ENCODE measurements at places on chromosomes 13 and 19.
A peak's percentile ranks its signal among the peaks of the same experiment; 100 is the strongest.

GRCh38 chr19:38684078-38684861, 36.8 kb downstream of the ACTN4 start:
- DNase-seq: no peak

DNA sequence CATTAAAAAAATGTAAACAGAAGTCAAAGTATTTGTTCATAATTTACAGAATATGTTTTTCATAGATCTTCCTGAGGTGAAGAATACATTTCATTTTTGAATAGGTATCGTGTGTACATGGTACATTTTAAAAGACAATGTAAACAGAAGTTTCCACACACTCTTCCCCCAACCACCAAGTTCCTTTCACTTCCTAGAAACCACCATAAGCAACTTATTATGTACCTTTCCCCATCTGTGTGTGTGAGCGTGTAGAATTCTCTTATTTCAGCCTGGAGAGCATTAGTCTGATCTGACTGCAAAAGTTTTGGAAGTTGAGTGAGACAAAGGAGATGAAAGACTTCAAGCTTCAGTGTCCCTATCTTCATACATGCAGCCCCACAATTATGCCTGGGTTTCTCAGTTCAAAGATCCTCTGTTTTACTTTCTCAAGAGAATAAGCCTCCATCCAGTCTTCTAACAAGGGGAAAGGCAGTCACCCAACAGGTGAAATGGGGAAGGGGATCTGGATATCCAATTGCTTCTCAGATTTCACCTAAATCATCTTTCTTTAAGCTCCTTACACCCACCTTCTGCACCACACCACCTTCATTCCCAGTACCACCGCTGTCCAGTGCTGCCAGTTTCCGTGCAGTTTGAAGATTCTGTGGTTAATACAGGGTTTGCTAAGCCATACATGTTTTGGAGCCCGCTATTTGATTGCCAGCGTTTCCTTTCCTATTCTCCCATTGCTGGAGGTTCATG, 2.1 kb downstream of the TEX30 start:
- DNase-seq: no peak

GRCh38 chr19:8580710-8581281, 3.6 kb upstream of the MYO1F start:
- DNase-seq: peak; percentile 49

GRCh38 chr19:48818234-48818820, 7.5 kb upstream of the BCAT2 start:
- peak; percentile 96 for DNase-seq

Measured in DMS153 (cell line).